Glutamatergic neuron (in vitro differentiated cells): ENCODE measurements at places on chromosomes 5 and 9.

DNA sequence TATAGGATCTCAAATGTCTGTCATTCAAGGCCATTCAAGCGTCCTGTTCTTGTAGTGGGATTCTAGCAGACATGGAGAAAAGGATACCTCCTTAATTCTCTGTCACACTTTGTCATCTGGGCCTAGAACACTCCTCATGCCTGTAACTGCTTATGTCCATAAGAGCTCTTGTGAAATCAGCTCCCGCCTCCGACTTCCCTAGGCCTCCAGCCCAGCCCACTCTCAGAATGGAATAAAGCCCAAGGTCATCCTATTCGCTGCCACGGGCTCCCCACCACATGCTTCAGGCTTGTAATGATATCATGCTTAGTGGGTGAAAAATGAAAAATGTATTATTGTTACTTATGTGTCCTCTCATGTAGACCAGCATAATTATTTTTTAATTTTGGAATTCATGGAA, 632.5 kb downstream of the ISL1 start:
- no peak for DNase-seq

GRCh38 chr9:110323818-110324217, 13.8 kb downstream of the TXNDC8 start:
- DNase-seq = no peak

DNA sequence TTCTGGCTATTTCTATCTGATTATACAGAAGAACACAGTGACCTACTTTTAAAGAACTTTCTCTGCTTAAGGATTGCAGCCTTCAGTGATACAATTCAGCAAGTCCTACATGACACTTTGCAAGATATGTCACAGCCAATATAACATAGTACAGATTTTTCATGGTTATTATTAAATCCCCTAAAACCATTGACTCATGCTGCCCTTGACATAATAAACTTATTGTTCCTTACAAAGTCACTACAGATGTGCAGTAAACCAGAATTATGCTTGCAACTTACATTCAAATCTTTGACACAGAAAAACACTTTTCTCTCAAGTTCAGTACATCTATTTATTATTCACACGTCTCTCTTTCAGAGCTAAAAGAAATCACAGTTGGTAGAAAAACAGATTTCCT, 1136.3 kb upstream of the ACO1 start:
- DNase-seq = no peak

DNA sequence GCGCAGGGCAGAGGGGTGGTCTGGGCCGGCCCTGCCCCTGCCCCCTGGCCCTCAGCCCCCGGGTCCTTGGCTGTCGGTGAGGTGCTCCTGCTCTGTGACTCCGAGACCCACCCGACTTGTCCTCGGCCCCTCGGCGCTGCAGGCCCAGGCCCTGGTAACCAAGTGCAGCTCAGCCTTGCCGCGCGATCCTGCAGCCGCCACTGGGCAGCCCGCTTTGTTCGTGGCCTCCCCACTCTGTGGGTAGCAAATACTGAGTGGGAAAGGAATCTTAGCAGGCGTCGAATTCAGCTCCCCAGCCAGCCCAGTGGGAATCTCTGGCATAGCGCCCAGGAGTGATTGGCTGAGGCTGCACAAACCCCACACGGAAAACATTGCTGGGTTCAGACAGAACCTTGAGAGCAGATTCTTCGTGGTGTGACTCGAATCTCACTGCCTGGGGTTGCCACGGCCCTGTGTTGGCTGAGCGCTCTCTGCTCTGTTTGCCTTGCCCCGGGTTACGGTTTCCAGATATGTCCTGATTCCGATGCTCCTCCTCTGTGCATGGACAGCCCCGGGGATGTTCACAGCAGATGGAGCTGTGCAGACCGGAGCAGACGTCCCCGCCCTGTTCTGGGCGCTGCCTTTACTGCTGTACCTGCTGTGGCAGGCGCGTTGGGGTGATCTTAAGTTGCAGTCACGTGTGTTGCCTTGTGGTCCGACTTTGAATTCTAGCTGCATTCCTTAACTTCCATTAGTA, 13.4 kb upstream of the EXOC3 start:
- DNase-seq = peak; percentile 27

DNA sequence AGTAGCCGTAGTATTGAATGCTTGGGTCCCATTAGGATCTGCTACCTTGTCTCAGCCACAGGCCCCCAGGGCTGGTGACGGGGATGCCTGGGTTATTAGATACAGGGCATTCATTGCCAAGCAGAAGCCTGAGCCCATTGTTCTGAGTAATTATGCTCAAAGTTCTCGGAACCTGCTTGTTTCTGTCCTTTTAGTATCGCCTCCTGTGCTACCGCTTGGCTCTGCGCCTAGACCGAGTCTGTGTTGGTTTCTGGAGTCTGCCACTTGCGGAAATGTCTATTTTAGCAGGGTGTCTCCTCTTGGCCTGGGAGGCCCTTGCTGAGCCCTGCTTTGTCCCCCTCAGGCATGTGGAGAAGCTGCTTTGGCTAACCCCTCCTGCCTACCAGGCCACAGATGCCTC, 506.1 kb downstream of the BNC2 start:
- no peak for DNase-seq

DNA sequence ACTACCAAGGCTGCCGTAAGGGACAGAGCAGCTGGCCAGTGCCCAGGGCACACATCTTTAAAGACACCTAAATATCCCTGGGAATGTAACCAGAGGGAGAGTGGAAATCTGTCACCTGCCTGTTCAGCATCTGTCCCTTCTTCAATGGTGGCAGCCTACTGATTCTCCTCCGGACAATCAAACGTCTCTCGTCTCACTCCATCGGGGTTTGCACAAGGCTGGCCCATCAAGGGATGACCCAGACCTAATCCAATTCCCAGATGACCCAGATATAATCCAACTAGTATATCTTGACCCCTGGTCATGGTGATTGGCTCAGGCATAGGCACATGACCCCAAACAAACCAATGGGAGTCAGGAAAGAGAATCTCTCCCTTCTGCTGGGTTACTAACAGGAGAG, 93.5 kb downstream of the HRH2 start:
- DNase-seq = no peak

DNA sequence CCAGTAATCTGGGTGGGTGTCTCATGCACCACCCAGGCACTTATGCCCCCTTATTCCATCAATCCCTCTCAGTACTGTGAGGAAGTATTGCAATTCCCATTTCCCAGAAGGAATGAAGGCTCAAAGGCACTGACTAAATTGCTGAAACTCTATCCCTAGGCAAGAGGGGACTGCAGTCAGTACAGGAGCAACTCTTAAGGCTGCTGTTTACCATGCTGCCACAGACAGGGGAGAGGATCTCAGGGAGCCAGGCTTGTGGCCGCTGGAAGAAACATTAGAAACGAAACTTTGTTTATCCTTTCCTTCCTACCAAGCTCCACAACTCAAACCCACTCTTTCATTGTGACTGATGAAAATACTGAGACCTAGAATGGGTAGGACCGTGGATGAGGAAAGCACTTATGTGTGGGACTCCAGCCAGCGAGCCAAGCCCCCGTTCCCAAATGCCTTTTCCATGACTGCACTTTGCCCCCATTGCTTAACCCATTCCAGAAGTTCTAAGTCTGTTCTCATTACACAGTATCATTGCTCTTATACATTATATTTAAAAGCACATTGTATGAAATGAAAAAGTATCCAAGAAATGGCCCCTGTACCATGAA, 54.3 kb downstream of the TLE1 start:
- no peak for DNase-seq

GRCh38 chr9:98775831-98776441, 20.4 kb downstream of the ANKS6 start:
- DNase-seq = peak; percentile 63

DNA sequence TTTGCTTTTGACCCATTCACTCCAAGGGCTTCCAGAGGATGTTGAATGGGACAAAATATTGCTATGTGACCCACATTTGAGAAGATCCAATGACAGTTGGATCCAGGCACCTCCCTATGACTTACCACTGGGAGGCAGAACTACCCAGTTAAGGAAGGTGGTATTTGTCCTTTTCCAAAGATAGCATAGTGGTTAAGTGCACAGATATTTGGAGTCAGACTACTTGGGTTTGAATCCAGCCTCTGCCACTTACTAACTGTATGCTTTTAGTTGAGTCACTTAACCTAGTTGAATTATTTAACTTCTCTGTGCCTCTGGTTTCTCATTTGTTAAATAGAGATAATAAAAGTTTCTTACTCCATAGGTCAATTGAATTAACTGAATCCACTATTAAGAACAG, 74.5 kb upstream of the PALM2AKAP2 start:
- no peak for DNase-seq

- no peak for DNase-seq
Measured at GRCh38 chr5:173705512-173706044, 89.1 kb upstream of the BOD1 start.

GRCh38 chr5:83672646-83673045, 48.0 kb downstream of the HAPLN1 start:
- no peak for DNase-seq

GRCh38 chr5:137260820-137261695, 238.1 kb downstream of the SPOCK1 start:
- DNase-seq = no peak

DNA sequence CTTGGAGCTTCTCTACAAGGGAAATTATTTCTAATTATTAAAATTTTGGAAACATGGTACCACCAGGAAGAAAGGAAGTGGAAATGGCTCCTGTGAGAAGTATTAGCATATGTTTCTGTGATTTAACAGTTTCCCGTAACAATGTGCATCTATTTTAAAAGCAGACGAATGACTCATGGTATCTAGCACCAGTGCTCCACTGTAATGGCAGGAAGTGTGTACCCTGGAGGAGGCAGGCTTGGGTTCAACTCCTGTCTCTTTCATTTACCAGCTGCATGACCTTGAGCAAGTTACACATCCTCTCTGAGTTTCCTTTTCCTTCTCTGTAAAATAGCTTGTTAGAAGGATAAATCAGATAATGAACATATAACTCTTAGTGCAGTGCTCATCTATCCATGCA, 41.0 kb upstream of the ANGPTL2 start:
- no peak for DNase-seq

DNA sequence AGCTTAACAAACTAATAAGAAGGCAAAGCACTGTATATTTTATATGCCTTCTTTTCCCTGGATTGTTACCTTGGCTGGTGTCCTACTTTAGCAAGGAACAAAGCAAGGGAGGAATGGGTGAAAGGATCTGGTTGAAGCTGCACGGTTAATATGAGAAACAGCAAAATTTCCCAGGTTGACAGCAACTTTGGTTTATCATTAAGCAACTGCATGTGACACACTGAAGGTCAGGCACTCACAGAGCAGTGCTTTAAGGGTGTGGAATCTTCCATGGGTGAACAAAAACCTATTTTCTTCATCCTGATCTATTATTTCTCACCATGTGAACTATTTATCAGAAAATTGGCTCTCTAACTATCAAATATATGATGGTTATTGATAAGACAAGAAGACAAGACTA, 109.0 kb upstream of the ATP10B start:
- no peak for DNase-seq

GRCh38 chr5:113061846-113062780, 85.5 kb downstream of the DCP2 start:
- no peak for DNase-seq

GRCh38 chr9:93291536-93292287, 107.8 kb downstream of the WNK2 start:
- no peak for DNase-seq

DNA sequence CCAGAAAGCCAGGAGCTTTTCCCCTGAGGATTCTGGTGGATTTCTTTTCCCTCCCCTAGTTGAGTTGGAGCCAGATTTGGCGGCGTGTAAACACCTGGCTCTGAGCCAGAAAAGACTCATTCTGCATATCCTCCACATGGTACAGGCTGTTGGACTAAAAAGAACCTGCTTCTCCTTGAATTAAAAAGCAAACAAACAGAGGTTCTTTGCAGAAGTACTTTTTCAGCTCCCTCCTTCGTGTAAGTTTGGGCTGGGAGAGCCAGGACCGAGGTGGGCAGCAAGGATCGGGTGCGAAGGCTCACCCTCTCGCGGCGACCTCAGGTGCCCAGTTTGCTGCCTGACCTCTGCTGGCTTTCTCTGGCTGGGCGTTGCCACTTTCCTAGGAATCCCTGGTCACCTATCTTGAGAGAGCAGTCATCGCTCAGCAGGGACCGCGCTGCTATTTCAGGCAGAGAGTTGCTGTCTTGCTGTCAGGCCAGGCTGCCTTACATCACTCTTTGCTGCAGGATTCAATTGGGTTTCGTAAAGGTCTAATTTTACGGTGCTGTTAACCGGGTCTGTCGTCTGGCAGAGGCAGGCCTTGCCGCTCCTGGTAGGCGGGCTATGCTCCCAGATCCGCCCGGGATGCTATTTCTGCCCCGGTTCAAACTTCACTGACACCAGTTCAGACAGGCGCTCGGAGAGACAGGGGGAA, 3.2 kb downstream of the PAPPA start:
- peak; percentile 52 for DNase-seq

DNA sequence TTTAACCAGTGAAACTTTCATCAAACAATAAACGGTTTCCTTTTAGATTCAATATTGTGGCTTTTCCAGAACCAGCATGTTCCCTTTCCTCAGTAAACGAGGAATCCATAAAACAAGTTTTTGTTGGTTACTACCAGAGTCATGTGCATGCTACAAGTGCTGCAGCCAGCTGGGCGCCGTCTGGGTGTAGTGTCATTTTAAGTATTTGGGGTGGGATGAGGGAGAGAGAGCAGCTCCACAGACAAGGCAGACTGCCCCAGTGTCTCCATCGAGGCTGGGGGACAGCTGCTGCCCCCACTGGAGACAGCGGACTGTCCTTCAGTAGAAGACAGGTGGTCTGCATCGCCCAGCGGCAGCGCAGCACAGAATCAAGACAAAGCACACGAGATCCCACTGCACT, 17.3 kb downstream of the ARPC5L start:
- no peak for DNase-seq
